NCI-H2227 treated with DMSO at 0.1 percent for 48 hours (cell line): ENCODE measurements at places on chromosomes 3 and 15.

DNA sequence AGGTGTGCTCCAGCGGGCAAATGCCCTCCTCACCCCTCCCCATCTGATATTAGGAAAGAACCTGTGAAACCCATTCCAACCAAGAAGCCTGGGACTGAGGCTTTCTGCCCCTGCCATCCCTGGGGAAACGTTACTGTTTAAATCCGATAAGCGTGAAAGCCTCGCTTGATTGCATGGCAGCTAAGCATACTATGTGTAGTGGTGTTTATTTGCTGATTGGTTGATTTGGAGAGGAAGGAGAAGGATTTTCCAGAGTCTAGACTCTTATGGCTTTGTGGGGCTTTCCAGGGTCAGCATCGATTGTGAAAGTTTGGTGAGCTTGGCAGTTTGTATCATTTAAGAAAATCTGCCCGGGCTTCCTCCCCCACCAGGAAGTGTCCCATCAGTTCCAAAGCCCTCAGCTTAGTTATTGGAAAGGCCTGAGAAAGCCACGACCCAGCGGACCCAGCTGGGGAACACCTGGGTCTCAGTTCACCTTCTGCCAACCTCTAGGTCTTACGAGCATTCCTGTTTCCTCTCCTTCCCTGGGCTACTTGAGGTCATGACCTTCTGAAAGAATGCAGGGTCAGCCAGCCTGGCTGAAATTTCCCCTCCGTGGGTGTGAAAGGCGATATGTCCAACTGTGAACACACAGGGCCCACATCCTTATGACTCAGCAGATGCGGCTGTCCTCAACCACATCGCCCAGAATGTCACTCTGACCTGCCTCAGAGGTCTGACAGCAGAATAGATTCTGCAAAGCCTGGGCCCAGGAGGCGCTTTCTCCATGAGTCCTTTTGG lies 62.8 kb upstream of the HERC1 start:
- DNase-seq: no peak

- no peak for DNase-seq
Measured at GRCh38 chr3:192577271-192577670, 150.1 kb downstream of the FGF12 start.

GRCh38 chr15:31296646-31297574 lies 29.7 kb upstream of the KLF13 start:
- no peak for DNase-seq

GRCh38 chr15:39199076-39199475 lies 381.8 kb upstream of the THBS1 start:
- no peak for DNase-seq

DNA sequence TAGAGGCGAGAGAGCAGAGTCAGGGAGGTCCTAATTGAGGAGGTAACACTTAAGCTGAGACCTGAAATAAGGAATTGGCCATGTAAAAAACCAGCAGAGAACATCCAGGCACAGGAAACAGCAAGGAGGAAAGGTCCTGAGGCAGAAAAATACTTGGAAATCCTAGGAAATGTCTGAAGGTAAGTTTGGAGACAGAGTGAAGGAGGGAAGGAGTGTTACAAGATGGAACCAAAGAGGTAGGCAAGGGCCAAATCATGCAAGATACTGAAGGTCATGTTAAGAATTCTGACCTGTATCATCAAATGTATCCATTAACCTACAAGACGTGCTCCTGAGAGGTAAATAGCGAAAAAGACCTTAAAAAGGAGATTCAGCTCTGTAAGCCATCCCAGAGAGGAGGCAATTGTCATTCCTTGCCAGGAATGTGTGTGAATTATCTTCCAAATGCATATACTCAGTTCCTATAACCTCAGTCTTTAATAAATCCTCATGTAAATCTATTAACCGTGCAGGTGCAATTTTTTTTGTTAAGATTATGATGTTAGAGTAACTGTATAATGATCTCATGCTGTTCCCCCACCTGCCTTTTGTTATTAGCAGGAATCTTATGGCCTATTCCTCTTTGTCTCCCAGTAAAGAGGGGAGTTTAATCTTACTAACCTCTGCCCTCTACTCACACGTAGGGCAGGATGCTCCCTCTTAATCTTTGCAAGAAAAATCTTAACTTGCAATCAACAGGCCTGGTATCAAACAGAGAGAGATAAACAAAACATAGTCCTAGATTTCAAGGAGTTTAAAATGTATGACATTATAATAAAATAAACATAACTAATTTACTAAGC lies 166.9 kb downstream of the ULK4 start:
- DNase-seq: no peak

- no peak for DNase-seq
Measured at GRCh38 chr15:68990231-68990991, 24.1 kb upstream of the NOX5 start.

DNA sequence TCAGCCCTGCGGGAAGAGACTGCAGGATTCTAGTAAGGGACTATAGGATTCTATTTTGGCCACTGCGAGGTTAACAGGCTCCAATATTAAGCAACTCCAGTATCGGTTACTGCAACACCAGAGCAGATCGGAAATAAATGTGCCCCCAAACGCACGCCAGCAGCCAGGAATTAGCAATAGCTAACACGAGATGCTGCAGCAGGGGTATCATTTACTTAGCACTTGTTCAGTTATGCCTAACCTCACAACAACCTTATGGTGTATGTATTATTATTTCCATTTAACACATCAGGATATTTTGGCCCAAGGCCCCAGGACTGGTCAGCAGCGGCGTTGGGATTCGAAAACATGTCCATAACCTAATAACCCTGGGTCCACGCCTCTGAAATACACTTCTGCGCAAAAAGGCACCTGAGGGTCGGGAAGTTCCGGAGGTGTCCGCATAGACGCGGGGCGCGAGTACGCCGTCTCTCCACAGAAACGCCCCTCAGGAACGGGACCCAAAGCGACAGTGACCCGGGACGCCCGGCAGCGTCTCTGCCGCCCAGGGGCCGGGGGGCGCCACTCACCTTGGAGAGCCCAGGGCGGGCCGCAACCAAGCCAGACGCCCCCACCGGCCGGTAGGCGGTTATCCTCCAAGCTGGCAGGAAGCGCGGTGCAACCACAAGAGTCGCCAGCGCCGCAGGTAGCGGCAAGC lies 681 bp downstream of the PIK3CB start:
- peak; percentile 38 for DNase-seq

- no peak for DNase-seq
Measured at GRCh38 chr3:103794656-103795055, 1359.8 kb downstream of the ZPLD1 start.

DNA sequence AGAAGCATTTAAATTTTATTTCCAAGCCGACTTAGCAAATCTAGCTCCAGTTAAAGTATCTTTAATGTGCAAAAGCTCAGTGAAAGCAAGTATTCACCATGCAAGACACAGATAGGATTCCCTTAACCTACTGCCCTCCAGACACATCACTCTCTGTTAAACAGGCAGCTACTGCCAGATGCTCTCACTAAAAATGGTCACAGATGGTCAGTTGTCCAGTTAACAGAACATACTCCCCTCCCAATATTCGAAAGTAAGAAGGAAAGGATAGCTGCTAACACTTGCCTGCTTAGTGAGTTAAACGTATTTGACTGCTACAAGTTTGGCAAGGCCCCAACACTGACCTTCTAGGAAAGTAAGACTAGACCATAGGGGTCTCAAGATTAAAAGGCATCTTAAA lies 73.7 kb downstream of the PRTG start:
- no peak for DNase-seq

DNA sequence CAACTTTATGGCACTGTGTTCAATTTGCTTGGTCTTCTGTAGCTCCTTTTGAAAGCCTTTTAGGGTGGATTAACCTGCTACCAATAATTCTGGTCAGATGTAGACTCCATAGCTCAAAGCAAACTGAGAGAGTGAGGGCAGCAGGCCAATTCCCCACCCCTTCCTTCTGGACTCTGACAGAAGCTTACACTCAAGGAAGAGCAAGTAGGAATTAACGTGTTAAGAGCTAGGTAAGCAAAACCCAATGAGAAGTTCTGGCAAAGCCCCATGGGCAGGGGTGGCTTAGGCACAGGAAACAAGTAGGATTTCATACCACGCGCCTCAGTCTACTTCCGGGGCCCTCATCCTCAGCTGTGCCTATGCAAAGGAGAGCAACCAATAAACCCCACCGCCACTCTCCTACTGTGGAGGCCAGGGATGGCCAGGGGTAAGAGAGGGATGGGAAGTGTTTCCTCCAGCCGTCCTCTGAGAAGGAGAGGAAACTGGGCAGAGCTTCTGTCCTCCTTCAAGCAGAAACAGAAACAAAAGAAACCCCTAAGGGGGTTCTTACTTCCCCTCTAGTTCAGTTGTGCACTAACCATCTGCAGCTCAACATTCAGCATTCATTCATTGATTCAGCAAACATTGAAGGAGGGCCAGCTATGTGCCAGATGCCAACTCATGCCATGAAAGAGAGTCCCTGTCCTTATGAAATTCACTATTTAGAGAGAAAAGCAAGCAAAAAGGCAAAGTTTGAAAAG lies 12.6 kb downstream of the CCR5 start:
- DNase-seq: no peak

DNA sequence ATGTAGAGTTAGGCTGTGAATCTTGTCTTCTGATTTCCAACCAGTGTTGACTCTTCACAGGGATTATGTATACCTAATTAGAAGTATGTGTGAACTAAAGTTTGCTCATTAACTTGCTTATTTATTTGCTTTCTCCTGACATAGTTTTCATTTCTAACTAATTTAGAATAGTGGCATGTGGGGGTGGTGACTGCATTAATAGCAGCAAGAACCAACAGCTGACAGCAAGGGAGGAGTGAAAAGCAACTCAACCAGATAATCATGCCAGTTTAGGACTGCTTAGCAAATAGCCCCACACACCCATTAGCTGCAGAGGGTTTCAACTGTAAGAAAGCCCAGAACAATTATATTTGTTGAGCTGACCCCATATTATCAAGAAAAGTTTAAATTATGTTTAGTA lies 3.8 kb downstream of the ST3GAL6 start:
- DNase-seq: no peak

DNA sequence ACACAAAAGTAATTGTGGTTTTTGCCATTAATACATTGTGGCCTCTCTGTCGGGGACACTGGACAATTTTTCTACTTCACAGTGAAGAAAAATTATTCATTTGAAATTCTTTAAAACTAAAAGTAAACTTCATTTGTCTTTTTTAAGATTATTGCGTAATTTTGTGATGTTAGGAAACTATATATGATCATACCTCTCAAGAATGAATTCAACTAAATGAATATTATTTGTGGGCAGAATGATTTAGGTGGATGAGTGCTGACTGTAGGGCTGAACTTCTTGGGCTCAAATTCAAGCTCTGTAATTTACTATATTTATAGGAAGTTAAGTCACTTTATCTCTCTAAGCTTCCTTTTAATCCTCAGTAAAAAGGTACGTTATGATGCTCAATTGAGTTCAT lies 441.2 kb downstream of the ROBO1 start:
- no peak for DNase-seq

DNA sequence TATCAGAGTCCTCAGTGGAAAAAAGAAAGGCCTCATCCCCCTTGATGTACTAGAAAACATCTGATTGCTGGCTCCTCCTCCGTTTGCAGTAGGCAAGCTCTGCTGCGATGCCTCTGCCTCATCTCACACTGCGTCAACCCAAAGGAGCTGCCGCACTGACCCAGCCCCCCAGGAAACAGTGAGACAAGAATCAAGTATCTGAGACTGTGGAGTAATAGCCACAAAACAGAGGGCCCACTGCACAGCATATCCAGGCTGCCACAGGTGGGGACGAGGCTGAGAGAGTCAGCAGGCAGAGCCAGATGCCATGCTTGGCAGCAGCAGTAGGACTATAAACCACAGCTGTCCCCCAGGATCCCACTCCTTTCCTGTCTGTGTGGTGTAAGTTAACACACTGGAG lies 165.9 kb downstream of the STAC start:
- DNase-seq: no peak

- no peak for DNase-seq
Measured at GRCh38 chr3:46027736-46028397, 584 bp upstream of the XCR1 start.

- no peak for DNase-seq
Measured at GRCh38 chr3:52682016-52682415, 3.7 kb downstream of the PBRM1 start.

GRCh38 chr15:82804575-82804949 lies 1.3 kb downstream of the FSD2 start:
- DNase-seq: no peak

GRCh38 chr3:194485881-194486539 lies 792 bp downstream of the ATP13A3 start:
- no peak for DNase-seq

- DNase-seq: no peak
Measured at GRCh38 chr3:17360991-17361390, 381.4 kb downstream of the TBC1D5 start.

DNA sequence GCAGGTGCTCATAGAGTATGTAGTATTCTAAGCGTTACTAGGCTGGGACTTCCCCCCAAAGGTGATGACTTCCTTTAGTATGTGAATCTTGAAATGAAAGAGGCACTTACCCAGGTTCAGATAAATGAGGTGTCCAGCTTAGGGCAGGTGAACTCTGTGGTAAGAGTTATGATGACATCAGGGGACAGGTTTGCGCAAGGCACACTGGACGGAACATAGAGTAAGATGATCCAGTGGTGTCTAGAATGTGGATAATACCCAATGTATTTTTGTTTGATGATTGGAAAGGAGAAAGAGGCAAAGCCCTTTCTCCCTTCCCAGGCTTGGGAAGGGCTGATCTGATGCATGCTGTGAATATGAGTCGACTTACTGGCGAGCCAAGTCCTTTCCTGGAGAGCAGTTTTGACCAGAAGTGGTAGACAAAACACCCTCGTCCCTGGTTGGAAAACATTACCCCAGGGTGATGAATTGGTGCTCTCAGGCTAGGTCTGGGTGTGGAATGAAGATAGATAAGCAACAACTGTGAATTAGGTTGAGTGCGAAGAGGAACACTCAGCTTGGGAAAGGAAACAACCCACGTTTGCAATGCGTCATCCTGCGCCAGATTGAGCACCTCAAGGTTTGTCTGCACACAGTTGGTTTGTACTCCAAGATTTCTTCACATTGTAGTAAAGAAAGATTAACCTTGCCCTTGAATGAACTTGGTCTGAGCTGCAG lies 124.2 kb downstream of the GHSR start:
- DNase-seq: no peak

DNA sequence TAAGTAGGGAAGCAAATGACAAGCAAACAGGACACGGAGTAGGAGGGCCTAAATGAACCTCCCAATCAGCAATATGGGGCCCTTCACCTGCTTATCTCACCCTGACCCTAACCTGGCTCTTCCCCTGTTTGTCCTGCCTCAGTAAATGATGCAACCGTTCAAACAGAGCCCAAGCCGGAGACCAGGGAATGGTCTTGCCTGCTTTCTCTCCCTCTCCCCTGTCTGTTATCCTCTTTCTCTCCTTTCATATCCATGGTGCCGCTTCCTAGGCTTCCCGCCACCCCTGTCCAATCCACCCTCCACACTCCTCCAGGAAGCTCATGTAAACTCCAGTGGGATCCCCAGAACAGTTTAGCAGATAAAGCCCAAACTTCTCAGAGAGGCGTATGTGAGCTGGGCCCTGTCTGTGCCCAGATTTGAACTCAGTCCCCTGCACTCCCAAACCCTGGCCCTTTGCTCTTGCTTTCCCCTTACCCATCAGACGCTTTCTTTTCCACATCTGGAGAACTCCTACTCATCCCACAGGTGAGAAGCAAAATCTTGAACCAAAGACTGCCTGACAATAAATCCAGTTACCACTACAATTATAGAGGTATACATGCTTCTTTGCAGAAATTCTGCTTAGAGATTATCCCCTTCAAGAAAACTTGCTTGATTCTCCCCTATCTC lies 45.7 kb upstream of the STT3B start:
- DNase-seq: no peak

- no peak for DNase-seq
Measured at GRCh38 chr3:177426878-177427495, 229.7 kb upstream of the TBL1XR1 start.
